ENCODE measurements at places on chromosomes 11 and 22.

GRCh38 chr11:96778272-96778671 lies 388.5 kb downstream of the JRKL start:
- no peak for DNase-seq

DNA sequence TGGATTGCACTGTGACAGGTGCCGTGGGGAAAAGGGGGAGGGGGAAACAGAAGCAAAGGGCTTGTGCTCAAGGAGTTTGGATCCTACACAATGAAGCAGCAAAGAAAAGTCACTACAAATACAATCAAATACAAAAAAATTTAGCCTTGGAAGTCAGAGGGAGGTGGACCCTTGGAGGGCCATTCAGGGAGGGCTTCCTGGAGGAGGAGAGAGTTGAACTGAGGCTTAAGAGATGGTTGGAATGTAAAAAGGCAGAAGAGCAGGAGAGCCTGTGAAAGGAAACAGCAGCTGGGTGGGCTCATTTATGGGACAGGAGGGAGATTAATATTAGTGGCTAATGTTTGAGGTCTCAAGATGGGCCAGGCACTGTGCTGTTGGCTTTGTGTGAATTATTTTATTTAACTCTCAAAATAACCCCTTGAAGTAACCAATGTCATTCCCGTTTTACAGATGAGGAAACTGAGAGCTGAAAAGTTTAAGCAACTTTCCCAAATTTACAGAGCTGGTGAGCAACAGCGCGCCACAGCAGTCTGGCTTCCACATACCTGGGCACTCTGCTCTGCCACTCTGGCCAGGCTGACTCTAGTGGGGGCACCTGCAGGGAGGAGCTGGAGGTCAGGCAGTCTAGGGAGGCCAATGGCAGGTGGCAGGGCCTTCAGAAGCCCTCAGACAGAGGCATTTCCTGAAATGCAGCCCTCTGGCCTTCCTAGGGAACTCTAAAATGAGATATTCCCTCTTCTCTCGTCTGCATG lies 2.7 kb upstream of the CHST1 start:
- DNase-seq: no peak

- DNase-seq: no peak
These were observed 29.7 kb downstream of the SLN start for GRCh38 chr11:107682171-107682570.

- no peak for DNase-seq
These were observed 1.6 kb upstream of the SLC17A6 start for GRCh38 chr11:22336587-22336986.

DNA sequence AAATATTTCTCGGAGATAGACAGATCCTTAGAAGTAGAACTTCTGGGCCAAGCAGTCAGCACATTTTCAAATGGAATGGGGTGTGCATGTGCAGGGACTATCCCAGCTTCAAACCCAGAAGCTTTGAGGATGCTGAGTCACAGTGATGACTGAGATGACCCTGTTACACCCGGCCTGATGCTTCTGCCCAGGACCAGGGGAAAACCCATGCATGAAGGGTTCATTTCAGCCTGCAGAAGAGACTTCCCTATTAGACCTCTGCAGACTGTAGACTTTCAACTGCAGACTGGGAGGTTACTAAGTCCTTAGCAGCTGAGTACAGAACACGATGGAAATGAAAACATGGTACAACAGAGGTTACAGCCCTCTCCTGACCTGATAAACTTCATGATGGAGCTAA lies 3.6 kb upstream of the OR2AT4 start:
- DNase-seq: no peak

DNA sequence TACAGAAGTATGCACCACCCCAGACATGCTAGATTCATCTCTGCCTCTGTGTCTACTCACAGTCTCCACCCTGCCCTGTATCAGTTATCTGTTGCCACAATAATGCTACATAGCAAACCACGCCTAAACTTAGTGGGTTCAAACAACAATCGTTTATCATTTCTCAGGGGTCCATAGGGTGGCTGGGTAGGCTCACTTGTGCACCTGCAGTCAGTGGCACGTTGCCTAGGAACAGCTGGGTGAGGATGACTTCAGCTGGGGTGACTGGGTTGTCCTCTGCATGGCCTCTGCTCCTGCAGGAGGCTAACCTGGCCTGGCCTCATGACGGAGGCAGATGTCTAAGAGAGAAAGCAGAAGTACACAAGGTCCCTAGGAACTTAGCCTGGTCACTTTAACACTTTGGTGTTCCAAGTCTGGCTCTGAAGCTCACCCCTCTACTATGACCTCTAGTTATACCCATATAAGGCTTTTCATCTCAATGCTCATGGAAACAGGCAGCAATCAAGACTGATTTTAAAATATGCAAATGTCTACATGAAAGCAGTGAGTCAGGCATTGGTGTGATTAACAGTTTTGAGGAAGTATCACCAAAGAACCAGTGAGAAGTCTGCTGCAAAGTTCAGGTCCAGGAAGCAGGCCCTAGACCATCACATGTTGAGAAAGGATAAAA lies 10.7 kb downstream of the OLFML1 start:
- DNase-seq: no peak

- no peak for DNase-seq
These were observed 9.0 kb upstream of the MARK2 start for GRCh38 chr11:63829823-63830489.

DNA sequence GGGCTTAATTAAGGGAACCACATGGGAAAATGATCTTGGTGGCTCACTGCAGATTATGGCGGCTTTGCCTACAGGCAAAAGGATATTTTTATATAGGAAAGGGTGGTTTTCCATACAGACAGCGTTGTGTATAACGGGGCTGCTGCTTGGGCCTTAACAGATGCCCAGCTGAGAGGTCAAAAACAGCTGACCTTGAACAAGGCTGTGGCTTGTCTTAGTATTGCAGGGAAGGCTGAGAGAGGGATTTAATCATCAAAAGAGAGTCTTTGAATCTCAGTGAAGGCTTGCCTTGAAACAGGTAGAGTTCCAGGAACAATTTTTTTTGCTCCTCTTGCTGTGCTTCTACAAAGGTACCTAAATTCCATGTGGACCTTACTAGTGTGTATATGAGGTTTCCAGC lies 301.6 kb upstream of the C11orf87 start:
- no peak for DNase-seq

DNA sequence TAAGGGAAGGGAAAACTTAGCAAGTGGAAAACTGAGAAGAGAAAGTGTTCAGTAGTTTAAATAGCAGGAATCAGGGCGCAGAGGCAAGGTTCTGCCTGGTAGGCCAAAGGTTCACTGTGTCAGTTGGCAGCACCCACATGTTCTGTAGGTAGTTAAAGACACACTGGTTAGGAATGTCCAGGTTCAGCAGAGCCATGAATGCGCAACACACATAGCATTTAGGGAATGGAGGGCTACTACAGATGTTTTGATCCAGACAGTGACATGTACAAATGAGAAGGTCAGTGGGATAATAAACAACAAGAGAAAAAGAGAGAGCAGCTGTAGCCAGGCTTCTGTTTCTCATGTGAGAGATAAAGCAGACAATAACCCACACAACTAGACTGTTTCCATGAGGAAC lies 56.2 kb upstream of the ARHGAP42 start:
- DNase-seq: no peak

GRCh38 chr11:5198285-5198684 lies 2.2 kb downstream of the OR51V1 start:
- DNase-seq: no peak

DNA sequence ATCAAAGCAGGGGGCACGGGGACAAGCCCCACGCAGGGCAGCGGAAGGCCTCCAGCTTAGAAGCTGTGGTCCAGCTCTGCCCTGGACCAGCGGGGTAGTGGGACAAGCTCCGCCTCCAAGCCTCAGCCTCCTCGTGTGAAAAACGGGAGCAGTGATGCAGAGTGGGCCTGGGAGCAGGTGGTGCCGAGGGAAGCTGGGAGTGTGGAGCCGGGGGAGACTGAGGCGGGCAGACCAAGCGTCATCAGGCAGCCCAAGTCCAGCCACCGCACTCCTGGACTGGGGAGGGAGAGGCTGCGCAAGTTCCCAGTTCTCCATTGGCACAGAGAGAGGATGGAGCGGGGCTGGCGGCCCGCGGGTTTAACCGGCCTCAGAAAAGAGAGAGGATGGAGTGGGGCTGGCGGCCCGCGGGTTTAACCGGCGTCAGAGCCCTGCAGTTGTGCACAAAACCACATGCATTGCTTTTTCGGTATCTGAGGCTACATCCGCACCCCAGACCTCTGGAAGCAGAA lies 68.1 kb upstream of the PHF21B start:
- no peak for DNase-seq

- no peak for DNase-seq
These were observed 4.3 kb upstream of the OR52R1 start for GRCh38 chr11:4808476-4808875.

DNA sequence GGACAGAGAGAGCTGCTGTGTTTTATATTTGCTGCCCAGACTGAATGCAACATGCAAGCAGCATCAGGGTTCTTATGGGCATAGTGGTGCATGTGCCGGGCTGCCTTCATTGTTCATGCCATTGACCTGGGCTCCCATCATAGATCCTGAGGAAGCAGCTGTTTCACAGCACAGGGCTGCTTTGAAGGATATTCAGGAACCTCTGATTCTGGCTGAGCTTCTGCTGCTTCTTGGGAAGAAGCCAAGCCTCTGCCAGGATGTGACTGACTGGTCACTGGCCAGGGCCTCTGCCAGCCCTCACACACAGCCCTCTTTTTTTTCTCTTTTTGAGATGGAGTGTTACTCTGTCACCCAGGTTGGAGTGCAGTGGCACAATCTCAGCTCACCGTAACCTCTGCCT lies 43.3 kb downstream of the CYB5R2 start:
- no peak for DNase-seq

GRCh38 chr11:72668629-72669347 lies 5.4 kb downstream of the PDE2A start:
- no peak for DNase-seq

GRCh38 chr11:109388982-109389381 lies 33.0 kb upstream of the C11orf87 start:
- DNase-seq: no peak

- no peak for DNase-seq
These were observed 13.3 kb upstream of the SERPINH1 start for GRCh38 chr11:75548595-75549272.

GRCh38 chr22:44020981-44021380 lies 3.1 kb upstream of the PARVB start:
- no peak for DNase-seq

GRCh38 chr11:29224739-29225384 lies 792.0 kb downstream of the KCNA4 start:
- DNase-seq: no peak

DNA sequence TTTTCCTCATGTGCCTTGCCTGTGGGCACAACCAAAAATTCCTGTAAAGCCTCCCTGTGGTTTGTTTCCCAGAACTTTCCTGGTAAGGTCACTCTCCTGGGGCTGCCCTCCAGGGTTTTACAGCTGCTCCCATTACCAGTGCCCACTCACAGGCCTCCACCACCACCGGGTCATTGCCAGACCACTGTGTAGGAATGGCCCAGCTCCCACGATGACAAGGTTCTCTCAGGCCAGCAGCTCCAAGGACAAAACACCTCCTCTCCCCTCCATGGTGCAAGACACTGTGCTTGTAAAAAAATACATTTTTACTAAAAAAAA lies 96.1 kb upstream of the AKIP1 start:
- DNase-seq: no peak

DNA sequence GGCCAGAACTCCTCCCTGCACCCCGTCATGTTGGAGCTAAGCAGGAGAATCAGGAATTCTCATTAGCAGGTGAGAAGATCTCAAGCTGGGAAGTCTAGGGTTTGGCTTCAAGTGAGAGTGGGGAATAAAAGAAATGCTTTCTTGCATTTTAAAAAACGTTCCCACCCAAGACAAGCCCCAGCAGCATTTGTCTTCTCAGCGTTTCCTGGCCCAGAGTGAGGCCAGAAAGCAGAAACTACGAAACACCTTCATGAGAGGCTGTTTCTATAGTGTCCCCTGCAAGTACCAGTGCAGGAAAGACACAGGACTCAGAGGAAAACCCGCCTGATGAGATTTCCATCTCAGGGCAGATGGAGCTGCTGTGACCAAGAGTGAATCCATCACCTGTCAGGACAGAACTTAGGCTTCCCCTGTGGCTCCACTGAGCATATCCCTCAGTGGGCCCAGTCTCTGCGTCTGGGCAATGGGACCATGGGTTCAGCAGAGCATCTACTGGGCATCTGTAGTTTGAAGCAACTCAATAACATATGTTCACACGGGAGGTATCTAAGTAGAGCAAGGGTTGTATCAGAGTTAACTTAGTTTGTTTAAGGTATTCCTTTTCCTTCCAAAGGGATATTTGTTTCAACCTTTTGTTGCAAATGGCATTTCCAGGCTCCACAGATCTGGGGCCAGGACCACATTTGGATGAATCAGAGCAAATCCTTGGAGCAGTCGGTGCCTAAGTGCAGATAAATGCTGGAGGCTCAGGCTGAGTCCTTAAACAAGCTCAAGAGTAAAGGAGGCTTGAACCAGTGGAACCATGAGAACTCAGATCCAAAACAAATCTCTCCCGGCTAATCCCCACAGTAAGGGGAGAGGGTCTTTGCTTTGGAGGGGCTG lies 548.3 kb downstream of the MIAT start:
- DNase-seq: no peak

DNA sequence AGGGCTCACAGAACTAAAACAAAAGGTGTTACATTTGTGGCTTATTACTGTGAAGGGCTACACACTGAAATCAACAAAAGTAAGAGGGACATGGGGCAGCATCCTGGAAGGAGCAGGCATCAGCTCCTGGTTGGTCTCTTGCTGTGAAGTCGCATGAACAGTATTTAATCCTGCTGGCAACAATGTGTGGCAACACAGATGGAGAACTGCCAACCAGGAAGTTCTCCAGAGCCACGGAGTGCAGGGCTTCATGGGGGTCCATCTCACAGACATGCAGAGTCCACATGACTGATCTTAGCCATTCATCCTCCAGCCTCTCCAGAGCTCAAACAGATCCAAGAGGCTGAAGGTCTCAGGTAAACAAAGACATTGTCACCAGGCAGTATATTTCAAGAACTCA lies 32.8 kb upstream of the FGF3 start:
- DNase-seq: no peak

- DNase-seq: no peak
These were observed 9.1 kb upstream of the ZBED5 start for GRCh38 chr11:10866893-10867331.

GRCh38 chr11:68396516-68396915 lies 64.0 kb upstream of the PPP6R3 start:
- DNase-seq: no peak

GRCh38 chr11:78573271-78573670 lies 1.4 kb downstream of the NARS2 start:
- DNase-seq: no peak

GRCh38 chr11:102226702-102227490 lies 90.4 kb upstream of the BIRC3 start:
- no peak for DNase-seq

- no peak for DNase-seq
These were observed 419.3 kb upstream of the NARS2 start for GRCh38 chr11:78993802-78994430.
